Activated CD4-positive, alpha-beta T cell treated with anti-CD3 and anti-CD28 coated beads, Interleukin-2, amount 50 U/mL, for 16 hours (primary cell): ENCODE measurements at places on chromosomes 6 and 20.
A peak's percentile ranks its signal among the peaks of the same experiment; 100 is the strongest.

DNA sequence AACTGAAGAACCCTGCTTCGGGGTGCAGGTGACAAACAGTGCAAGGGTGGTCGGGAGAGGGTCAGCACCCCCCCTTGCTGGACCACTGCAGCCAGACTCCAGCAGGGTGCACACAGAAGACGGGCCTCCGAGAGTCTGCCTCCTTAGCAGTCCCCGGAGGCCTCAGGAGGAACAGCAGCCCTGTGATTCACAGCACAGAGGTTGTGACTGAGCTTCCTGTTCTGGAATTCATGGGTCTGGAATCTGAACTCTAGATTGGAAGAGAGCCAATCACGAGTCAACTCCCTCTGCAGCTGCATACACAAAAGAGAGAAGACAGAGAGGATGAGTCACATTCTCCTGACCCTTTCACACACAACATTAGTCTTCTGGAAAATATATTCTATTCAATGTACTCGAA, 249.0 kb upstream of the OPRM1 start:
- no peak for DNase-seq

- no peak for DNase-seq
Measured at GRCh38 chr6:140068801-140069200, 694.4 kb upstream of the CITED2 start.

- DNase-seq = no peak
Measured at GRCh38 chr20:34260208-34260942, 19.2 kb downstream of the ASIP start.

- DNase-seq = no peak
Measured at GRCh38 chr6:129835691-129836090, 25.4 kb downstream of the TMEM244 start.

DNA sequence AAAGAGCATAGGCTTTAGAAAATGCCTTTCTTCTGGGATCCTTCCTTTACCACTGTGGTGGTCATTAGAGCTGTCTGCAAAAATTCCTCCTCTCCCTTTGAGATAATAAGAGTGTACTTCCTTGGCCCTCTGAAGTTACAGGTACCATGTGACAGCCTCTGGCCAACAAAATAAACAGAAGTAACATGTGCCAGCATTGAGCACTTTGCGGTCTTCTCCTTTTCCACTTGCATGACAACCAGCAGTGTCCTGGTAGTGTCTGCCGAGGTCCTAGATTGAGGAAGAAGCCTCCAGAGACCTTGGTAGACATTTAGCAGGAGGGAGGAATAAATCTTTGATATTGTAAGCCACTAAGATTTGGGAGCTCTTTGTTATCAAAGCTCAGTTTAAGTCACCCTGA, 87.5 kb upstream of the ARID1B start:
- no peak for DNase-seq

GRCh38 chr20:25233016-25233772, 14.7 kb upstream of the PYGB start:
- no peak for DNase-seq

GRCh38 chr6:37134036-37134395, 35.9 kb upstream of the PIM1 start:
- no peak for DNase-seq

DNA sequence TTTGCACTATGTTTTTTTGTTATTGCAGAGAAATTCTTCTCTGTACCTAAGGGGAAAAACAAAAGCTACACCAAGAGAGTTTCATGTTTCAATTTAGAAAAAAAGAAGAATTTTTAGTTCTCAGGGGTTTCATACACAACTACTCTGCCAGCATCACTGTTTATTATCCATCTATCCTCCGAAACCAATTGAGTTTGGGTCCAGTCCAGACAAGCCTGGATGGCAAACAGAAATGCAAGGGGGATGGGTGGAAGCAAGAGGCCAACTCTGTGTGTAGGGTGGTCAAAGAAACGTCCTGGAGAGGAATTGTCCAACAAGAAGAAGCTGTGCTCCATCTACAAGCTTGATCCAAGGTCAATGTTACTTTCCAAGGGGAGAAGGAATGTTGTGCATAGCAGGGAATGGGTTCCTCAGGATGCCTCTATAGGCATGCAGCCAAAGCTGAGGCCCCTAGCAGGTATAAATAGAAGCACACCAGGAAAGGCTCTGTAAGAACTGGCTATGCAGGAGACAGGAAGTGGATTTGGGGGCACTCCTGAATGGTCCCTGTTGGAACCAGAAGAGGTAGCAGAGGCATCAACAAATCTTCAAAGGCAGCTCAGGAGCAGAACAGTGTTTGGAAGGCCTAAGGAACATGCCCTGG, 64.4 kb downstream of the FILIP1 start:
- DNase-seq = no peak

DNA sequence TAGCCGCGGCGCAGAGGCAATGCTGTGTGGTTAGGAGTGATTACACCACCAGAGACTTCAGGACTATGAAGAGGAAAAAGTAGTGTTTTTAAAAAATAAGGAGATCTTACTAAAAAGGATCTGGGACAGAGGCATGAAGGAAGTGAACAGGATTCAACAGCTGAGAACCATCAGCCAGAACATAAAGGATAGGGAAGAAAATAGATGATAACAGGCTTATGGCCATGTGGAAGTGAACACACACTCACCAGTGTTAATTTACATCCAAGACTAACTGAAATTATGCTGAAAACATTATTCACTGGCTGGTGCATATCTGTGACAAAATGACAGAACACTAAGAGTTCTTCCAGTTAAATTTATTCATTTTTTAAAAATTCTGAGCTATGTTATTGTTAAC, 47.5 kb upstream of the BCLAF1 start:
- DNase-seq = no peak

DNA sequence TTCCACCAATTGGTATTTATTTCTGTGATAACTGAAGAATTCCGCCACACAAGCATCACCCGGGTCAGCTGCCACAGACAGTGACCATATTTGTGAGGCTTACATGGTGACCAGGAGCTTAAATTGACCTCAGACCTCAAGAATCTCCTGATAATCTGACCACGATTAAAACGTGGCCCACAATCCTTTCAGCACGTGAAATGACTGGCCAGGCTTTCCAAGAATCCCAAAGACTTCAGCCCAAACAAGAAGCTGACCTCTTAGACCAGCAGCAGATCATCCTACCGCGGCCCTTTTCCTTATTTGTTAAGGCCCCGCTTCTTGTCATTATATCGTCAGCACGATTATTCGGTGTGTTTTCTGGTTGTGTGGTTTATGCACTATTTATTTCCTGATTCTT, 45.6 kb upstream of the CD93 start:
- no peak for DNase-seq

GRCh38 chr6:33344701-33345697, 27.5 kb upstream of the ZBTB22 start:
- peak; percentile 81 for DNase-seq

DNA sequence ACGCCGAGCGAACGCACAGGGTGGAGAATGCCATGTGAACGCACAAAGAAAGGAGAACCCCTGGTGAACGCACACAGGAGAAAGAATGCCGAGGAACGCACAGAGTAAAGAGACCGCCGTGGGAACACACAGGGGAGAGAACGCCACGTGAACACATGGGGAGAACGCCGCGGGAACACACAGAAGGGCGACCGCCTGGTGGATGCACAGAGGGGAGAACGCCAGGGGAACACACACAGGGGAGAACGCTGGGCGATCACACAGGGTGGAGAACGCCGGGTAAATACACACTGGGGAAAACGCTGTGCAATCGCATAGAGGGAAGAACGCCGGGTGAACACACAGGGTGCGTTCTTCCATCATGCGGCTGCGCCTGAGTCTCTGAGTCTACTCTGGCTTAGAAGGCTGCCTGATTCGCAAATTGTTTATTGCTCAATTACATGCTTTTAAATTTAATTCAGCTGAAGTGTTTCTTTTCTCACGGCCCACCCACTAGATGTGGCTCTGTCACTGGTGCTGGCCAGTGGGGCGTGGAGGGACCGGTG, 54.1 kb downstream of the RNASET2 start:
- DNase-seq = no peak

DNA sequence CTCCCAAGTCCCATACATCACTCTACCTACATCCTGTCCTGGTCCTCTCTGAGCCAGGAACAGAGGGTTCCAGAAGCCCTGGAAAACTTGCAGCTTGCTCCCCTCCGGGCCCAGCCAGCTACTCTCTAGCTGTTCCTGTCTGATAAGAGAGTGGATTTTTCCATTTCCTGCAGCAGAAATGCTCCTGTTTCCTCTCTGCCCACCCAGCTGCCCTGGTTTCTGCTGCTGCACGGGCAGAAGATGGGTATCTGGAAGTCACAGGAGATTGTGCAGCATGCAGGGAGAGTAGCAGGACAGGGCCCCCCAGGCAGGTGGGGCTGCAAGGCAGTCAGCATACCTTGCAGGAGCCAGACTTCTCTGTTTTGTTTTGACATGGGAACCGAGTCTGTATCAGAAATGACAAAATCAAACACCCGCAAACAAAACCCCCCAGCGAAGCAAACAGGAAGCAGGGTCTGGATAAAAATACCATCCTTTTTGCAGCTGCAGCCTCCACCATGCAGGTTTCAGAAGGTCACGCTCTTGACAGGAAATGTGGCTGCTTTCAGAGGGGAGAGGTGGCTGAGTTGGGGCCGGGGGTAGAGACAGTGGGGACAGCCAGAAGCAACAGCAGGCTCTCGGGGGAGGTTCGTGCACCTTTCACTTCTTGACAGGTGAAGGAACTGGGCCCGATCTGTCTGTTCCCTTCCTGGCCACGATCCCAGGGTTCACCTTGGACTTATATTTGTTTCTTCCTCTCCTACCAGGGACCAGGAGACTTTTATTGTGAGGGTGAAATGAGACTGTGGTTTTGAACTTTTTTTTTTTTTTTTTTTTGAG, 50.8 kb upstream of the FAM83D start:
- DNase-seq = peak; percentile 92

DNA sequence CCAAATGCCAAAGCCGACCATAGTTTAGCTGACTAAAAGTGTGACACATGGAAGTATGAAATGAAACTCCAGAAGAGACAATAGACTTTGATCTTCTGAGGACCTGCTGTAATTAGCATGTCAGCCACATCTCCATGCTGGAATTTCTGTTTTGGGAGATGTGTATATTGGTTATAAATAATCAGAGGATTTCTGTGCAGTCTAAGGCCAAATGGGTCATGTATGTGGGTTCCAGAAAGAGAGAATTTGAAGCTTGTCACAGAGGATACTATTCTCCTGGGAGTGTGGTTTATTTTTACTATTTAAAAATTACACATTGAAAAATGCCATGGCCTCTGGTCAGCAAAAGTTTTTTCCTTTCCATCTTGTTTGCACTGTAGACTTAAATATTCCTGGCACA, 405.5 kb upstream of the PLCB4 start:
- DNase-seq = no peak

DNA sequence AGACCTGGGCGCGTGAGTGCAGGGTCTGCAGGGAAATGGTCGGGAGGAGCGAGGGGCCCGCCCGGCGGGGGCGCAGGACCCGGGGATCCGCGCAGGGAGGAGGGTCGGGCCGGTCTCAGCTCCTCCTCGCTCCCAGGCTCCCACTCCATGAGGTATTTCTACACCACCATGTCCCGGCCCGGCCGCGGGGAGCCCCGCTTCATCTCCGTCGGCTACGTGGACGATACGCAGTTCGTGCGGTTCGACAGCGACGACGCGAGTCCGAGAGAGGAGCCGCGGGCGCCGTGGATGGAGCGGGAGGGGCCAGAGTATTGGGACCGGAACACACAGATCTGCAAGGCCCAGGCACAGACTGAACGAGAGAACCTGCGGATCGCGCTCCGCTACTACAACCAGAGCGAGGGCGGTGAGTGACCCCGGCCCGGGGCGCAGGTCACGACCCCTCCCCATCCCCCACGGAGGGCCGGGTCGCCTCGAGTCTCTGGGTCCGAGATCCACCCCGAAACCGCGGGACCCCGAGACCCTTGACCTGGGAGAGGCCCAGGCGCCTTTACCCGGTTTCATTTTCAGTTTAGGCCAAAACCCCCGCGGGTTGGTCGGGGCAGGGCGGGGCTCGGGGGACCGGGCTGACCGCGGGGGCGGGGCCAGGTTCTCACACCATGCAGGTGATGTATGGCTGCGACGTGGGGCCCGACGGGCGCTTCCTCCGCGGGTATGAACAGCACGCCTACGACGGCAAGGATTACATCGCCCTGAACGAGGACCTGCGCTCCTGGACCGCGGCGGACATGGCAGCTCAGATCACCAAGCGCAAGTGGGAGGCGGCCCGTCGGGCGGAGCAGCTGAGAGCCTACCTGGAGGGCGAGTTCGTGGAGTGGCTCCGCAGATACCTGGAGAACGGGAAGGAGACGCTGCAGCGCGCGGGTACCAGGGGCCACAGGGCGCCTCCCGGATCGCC, 54.2 kb upstream of the HLA-A start:
- DNase-seq = peak; percentile 80

GRCh38 chr6:141103246-141103645, 1029.5 kb upstream of the GJE1 start:
- peak; percentile 2 for DNase-seq
